ENCODE measurements at places on chromosomes 11 and 22. TPM values are rescaled to one million over a fixed set of nuclear protein-coding genes. Genes with fewer than 3 reads are reported as not detected.

Gene TRIM51G
- not detected for total RNA-seq

Gene POLD4
- total RNA-seq = 61.7 TPM

Gene AIFM3
- total RNA-seq = 1.5 TPM

Gene MPZL3
- total RNA-seq = 20.7 TPM

Gene B4GAT1
- 3.5 TPM for total RNA-seq

Gene RASGRP2
- total RNA-seq = 1.1 TPM

Gene P2RX6
- total RNA-seq = 0.64 TPM

Gene SSTR3
- total RNA-seq = not detected

Gene MMP3
- total RNA-seq = 0.56 TPM

GRCh38 chr11:119107538-119108145, 498 bp downstream of the C2CD2L start:
- ATAC-seq = peak; percentile 19

- no peak for ATAC-seq
These were observed 1532.9 kb upstream of the RAG2 start for GRCh38 chr11:38130976-38131375.

- peak; percentile 87 for ATAC-seq
These were observed 20.7 kb downstream of the TNKS1BP1 start for GRCh38 chr11:57303990-57304579.

DNA sequence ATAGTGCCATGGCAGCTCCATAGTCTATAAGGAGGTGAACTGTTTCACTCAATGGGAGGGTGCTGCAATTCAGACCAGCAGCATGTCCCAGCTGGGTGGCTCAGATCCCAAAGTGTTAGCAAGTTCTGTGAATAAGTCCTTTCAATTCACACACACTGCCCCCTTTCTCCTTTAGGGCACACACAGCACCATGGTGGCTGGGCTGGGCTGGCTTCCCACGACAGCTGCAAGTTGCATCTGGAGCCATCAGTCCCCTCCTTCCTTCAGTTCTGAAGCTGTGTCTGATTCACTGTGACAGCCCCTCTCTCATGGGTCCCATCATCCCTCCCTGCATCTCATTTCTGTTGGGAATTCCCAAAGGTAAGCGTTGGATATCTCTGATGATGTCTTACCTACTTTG, 324.1 kb upstream of the NCAM1 start:
- ATAC-seq = no peak

- no peak for ATAC-seq
These were observed 17.9 kb upstream of the HTR3A start for GRCh38 chr11:113956986-113957385.

DNA sequence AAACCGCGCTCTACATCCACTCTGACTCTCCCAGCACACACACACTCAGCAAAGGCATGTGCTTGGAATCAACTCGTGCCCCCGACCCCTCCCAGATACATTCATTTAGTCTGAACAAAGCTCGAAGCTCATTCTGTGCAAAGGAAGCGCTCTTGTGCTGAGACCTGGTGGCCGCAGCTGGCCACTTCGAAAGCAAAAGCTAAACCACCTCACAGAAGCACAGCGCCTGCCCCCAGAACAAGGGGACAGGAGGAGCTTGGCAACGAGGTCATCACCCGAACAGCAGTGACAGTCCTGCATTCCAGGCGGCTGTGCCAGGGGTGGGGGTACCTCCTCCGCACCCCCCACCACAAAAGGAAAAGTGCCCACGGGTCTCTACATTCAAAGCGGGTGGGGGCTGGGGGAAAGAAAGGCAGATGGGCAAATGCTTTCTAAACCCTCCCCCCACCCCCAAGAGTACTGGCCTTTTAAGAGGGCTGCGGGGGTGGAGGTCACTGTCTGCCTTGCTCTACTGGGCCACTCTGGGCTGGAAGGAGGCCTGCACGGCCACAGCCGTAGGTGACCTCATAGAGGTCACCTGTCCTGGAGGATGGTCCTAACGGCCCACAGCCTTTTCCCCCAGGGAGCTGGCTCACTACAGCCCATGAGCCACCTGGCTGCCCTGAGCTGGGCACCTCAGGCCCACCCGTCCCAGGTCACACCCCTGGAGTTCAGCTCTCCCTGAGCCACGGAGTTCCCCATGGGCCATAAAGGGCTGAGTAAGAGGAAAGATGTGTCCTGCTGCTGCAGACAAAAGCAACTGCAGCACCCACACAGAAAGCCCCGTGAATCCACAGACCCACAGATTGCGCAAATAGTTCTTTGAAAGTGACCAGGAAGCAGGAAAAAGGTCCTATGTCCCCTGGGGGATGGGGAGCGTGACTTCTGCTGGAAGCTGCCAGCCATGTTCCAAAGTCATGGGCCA, 21.3 kb downstream of the CBX7 start:
- no peak for ATAC-seq

- no peak for ATAC-seq
These were observed 5.3 kb downstream of the PATZ1 start for GRCh38 chr22:31340765-31341247.

DNA sequence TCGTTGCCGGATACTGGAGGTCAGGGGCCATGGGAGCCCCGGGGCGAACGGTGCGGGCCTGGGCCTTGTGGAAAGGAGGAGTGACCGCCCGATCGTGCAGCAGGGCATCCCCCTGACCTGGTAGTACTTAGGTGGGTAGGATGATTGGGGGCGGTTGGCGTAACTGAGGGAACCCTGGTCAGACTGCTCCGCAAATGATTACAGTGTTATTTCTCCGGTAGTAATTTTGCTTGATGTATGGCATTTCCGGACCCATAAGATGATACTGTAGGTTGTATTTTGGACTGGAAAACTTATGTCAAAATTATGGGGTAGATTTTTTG, 762 bp downstream of the MTMR3 start:
- no peak for ATAC-seq

- ATAC-seq = no peak
These were observed 13.2 kb upstream of the OR4C12 start for GRCh38 chr11:49995565-49995964.

DNA sequence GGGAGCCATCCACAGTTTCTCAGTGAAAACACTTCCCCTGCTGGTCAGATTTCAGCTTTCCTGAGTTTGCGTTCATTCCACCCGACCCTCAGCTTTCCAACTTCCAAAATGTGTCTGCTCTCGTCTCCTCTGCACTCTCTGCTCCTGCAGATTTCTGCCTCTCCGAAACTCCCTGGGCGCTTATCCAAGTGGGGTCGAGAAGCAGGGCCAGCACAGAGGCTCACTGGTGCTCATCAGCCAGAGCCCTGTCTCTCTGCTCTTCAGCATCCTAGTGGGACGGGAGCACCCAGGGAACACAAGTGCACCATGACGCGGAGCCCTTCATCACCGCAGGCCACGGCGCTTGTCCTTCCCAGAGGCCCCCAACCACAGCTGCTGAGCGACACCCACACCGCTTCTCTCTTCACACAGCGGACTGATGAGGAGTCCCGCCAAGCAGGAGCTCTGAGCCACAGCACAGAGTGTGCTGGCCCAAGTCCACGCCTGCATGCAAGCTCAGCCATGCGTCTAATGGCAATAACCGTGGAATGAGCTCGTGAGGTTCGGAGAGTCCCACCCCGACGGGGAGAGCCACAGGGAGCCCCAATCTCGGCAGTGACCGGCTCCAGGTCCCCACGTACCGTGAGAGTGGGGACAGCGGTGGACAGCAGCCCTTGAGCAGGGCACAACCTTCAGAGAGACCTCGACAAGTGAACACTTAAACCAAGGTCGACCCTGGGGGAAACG, 27.9 kb upstream of the MOB2 start:
- no peak for ATAC-seq

- no peak for ATAC-seq
These were observed 929.9 kb downstream of the NTM start for GRCh38 chr11:132300283-132300682.

DNA sequence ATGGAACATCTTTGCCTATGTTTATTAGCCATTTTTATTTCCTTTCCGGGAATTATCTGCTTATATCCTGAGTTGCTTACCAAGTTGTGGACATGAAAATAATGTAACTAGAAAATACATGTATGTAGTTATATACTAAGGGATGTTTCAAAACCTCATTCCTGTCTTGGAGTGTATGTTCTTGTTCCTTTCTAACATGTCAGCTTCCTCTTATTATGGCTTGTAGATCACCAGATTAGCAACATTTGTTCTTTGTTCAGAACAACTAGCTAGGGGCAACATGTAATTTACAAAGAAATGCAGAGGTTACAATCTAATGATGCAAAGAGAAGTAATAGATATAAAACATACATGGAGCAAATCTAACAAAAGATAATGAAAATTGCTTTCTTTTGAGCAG, 13.1 kb upstream of the TMEM123 start:
- ATAC-seq = no peak

- ATAC-seq = no peak
These were observed 14.0 kb downstream of the RAB30 start for GRCh38 chr11:83057721-83058120.
